NCI-H2171 treated with DMSO at 0.1 percent for 48 hours (cell line): ENCODE measurements at places on chromosomes 2 and 18.

- DNase-seq: no peak
Observed at GRCh38 chr2:158095912-158096311, 5.8 kb upstream of the UPP2 start.

DNA sequence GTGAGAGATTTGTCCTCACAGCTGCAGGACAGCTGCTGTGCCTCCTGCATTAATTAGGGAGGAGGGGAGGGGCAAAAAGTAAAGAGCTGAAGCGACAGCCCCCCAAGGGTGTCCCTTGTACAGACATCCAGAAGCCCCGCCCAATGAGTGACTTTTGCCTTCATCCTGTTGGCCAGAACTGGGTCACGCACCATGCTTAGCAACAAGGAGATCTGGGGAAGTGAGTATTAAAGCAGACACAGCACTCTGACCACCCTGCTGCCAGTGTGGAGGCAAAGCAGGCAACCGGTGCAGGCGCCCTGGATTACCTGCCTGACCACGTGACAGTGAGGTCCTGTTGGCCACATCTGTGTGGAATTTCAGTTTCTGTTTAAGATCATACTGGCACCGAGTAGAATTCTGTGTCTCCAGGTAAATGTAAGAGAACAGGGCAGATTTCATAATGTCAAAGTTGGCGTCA, 21.5 kb upstream of the BIN1 start:
- DNase-seq: no peak

DNA sequence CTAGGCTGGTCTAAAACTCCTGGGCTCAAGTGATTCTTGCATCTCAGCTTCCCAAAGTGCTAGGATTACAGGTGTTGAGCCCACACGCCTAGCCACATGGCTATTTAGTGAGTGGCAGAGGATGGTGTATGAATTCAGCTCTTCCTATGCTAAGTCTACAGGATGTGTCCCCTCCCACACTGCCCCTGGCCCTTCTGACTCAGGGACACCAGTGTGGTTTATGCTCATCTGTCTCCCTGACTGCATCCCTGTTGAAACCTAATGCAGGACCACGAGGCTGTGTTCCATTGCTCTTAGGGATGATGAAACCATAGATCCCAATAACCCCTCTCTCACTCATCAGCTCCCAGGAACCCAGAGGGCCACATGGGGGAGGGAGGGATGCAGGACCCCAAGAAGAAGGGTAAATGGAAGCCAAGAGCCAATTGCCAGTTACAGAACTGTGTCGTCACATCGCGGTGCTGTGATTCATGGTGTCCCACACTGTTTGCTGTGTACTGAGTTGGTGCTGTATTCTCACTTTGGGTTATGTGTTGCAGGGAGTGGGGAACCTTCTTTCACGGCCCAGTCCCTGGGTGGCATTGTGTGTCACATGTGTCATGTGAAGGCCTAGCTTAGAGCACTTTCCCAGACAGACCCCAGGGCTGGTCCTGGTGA, 102.9 kb upstream of the HAAO start:
- no peak for DNase-seq

GRCh38 chr2:119234021-119235019, 10.7 kb downstream of the STEAP3 start:
- DNase-seq: peak; percentile 21

GRCh38 chr2:209864716-209865295, 93.2 kb downstream of the UNC80 start:
- DNase-seq: no peak

DNA sequence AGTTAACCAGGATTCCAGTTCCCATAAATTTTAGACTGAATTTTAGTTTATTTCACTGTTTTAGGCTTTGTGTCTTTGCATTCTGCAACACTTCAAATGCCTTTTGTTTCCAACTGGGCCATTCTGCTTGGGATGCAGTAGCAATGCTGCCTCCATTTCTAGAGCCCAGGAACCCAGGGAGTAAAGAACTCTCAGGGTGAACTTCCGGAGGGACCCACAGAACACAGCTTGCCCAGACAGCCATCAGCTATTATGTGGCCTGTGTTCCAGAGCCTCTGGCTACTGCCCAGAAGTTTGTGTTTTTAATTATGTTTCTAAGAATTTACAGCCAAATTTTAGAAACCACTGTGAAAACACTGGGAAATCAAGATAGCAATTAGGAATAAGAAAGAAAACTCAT, 145.1 kb downstream of the TMEM163 start:
- no peak for DNase-seq

- peak; percentile 49 for DNase-seq
Observed at GRCh38 chr2:99881901-99882591, 260.3 kb downstream of the AFF3 start.

- no peak for DNase-seq
Observed at GRCh38 chr2:133635131-133635530, 66.9 kb upstream of the NCKAP5 start.

DNA sequence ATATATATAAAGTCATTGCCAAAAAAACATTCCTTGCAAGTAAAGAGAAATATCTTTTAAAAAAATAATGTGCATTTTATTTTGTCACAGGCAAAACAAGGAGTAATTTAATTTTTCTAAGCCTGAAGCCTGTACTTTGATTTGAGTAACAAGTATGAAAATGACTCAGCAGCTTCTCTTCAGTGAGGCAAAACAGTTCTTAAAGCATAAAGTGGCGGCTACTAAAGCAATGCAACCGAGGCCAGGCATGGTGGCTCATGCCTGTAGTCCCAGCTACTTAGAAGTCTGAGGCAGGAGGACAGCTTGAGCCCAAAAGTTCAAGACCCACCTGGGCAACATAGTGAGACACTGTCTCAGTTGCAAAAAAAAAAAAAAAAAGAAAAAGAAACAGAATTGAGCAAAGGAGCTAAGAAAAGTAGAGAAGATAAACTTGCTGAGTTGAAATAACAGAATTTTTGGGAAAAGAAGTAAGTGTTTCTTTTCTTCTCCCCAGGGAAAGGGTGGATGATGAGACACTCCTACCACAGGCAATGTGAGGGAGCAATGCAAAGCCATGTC, 29.6 kb downstream of the DOK1 start:
- no peak for DNase-seq

- DNase-seq: no peak
Observed at GRCh38 chr18:63974991-63975390, 5.1 kb downstream of the SERPINB8 start.
